ENCODE measurements at places on chromosomes 2 and 18. TPM values are rescaled to one million over a fixed set of nuclear protein-coding genes. Genes with fewer than 3 reads are reported as not detected.
A peak's percentile ranks its signal among the peaks of the same experiment; 100 is the strongest.

DNA sequence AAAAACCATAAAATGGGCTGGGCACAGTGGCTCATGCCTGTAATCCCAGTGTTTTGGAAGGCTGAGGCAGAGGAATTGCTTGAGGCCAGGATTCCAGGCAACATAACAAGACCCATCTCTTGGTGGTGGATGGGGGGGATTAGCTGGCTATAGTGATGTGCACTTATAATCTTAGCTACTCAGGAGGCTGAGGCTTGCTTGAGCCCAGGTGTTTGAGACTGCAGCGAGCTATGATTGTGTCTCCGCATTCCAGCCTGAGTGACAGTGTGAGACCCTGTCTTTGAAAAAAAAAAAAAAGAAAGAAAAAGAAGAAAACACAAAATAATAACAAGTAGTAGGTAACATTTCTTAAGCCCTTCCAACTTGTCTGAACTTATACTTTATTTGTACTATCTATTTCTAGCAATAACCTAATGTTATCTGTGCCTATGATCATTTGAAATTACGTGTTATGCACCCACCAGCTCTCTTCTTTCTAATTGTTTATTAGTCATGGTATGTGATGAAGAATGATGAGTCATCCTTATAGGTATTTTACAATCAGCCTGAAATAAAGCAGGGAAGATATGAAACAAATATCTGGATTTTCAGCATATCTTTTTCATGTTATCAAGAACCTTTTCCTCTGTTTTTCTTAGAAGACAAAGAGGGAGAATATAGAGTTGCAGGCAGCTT lies 129.3 kb upstream of the UNC80 start:
- no peak for DNase-seq

DNA sequence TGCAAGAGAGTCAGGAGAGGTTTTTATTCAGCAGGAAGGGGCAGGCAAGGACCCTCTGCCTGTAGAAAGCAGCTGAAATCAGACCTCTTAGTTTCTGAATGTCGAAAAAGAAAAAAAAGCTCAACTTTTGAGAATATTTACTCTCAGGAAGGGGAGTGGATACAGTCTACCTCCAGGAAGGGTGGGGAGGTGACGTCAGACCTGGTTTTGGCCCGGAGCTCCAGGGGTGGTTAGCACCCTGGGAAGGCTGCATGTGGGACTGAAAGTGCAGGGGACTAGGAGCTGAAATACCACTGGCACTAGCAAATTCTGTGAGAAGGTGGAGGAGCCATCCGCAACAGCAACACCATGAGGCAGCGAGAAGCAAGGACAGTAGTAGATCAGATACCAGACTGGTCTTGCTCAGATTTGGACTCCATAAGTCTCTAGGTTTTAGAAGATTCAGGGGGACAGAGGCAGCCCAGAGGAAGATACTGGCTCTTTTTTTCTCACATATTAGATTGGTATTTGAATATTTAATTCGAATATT lies 19.8 kb downstream of the MC2R start:
- no peak for DNase-seq

DNA sequence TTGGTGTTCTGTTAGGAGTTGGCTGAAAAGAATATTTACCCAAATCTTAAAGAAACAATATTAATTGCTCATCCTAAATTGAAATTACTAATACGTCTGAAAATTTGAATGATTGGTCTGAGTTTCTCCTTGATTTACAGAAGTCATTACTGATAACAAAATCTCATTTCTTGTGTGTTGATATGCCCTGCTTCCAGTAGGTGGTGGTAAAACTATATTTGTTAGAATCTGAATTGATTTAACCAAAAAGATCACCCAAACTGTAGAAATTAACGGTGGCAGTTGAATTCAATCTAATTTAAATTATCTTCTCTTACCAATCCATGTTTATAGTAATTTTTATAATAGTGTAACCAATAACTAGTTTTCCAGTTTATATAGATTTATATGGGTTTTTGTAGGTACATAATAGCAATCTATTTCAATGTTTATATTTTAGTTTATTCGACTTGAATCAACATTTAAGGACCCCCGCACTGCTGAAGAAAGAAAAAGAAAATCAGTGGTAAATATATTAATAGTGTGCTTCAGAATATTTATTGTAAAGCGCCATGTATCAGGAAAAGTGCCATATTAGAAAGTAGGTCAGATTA lies 38.3 kb downstream of the PAPOLG start:
- DNase-seq = no peak

DNA sequence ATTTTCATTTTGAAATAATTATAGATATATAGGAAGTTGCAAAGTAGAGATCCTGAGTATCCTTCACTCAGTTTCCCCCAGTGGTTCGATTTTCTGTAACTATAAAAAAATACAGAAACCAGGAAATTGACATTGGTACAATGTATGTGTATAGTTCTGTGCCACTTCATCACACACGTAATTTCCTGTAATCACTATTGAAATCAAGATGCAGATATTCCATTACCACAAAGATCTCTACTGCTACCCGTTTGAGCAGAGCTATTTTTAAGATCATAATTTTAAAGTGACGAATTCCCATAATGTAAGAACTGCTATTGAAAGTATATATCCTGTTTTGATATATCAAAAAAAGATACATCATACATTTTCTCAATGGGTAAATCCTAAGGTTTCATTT lies 142.3 kb downstream of the BABAM2 start:
- no peak for DNase-seq

DNA sequence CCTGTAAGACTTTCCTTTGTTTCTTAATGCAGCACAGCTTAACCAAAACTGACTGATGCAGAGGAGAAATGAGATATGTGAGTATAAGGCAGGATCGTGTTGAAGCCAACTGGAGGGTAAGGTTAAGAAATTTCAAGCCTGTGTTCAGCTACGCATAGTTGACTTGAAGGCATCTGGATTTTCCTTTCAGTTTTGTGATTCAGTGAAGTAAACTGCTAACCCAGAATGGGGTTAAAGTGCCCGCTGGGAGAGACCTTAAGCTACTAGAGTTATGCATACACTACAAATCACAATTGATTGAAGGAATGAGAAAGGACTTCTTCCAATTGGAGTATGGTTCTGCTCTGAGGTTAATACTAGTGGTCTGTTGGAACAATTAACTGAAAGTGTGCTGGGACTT lies 22.6 kb downstream of the THSD7B start:
- DNase-seq = no peak

GRCh38 chr2:15765686-15766302 lies 174.1 kb downstream of the DDX1 start:
- DNase-seq = no peak

- DNase-seq = peak; percentile 16
Measured at GRCh38 chr2:241002275-241003046, 4.0 kb downstream of the SNED1 start.

GRCh38 chr2:164457271-164457670 lies 164.0 kb downstream of the GRB14 start:
- no peak for DNase-seq

GRCh38 chr2:224927011-224927410 lies 115.3 kb downstream of the DOCK10 start:
- no peak for DNase-seq

DNA sequence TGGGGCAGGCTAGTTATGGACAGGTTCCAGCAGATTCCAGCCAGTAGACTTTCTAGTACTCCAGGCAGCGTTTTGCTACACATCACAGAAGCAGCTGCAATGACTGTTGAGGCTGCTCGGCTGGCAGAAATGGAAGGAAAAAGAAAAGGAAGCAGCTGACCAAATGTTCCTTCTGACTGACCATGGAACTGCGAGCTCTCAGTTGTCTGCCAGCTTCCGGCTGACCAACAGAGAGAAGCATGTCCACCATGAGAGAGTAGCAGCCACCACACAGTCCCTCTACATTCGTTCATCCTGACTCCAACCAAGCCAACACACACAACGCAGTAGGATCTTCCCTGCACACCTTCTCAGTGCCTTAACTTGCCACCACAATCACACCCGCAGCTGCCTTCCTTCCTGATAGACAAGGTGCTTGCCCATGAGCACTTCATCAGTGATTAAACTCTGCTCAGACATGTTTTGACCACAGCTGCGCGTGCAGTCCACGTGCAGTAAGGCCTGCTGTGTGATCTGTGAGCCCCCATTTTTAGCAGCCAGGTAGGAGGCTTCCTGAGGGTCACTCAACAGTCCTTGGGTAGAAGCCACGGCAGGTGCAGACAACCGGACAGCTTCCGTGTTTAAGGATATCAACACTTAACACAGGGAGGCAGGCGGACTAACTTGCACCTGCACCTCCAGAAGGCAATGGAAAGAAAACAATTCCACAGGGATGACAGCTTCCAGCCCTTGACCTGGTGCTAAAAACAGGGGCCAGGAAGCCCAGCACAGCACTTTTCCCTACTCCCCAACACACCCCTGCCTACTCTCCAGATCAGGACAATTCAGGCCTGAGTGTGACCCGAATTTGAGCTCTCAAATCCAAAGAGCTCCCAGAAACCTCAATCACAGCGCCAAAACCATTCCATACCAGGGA lies 996 bp downstream of the TGFBRAP1 start:
- DNase-seq = peak; percentile 54

DNA sequence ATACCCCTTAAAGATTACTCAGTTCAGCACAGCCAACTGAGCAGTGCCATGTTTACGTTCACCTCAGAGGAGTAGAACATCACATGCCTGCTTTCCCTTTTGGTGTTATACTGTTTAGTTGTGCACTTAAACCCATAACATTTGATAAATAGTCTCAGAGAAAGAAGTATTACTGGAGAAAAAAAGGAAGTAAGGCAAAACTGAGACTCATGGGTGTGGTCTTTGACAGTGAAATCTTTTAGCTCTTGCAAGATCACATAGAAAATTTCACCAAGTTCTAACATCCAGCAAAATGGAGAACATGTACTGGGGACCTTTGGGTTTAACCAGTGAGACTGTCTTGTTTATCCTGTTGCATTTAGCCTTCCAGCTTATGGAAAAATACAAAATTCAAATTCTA lies 5.6 kb downstream of the TANK start:
- no peak for DNase-seq

GRCh38 chr2:567865-568638 lies 109.2 kb downstream of the TMEM18 start:
- DNase-seq = no peak

The SLC23A3 gene
- 13.8 TPM for total RNA-seq

The SLC40A1 gene
- 43.6 TPM for total RNA-seq

The LRP2 gene
- total RNA-seq = not detected

The MGAT5 gene
- total RNA-seq = 61.7 TPM
